ENCODE measurements at places on chromosomes 2 and 18.

- no peak for DNase-seq
Observed at GRCh38 chr2:239940861-239941570, 84.1 kb downstream of the NDUFA10 start.

DNA sequence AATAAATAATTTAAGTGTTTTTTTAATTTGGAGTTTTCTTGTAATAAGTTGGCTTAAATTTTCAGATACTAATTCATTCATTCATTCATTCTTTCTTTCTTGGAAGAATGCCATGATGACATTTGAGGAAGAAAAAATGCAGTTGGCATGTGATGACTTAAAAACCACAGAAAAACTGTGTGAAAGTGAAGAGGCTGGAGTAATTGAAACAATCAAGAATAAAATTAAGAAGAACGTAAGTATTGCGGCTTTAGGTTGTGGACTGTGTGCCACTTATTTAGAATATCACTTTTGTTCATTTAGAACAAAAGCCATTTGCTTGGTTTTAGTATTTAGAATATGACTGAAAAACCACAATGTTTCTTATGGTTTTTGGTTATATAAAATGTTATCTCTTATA, 51.4 kb downstream of the TTC39C start:
- no peak for DNase-seq

DNA sequence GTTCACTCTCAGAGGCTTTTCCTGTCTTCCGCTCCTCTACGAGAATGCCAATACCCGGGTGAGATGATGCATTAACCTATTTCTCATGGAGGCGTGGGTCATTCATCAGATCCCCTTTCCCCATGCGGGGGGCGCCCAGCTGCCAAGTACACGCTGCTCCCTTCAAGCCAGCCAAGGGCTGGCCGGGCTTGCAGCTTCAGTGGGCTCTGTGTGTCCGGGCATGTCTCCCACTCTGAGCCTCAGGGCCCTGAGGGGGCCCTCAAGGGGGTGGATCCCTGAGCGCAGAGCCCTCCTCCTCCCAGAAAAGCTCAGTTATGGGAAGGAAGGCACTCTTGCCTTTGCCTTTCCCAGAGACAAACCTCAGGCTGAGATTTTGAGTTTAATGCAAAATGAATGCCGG, 431.8 kb upstream of the MYT1L start:
- no peak for DNase-seq

DNA sequence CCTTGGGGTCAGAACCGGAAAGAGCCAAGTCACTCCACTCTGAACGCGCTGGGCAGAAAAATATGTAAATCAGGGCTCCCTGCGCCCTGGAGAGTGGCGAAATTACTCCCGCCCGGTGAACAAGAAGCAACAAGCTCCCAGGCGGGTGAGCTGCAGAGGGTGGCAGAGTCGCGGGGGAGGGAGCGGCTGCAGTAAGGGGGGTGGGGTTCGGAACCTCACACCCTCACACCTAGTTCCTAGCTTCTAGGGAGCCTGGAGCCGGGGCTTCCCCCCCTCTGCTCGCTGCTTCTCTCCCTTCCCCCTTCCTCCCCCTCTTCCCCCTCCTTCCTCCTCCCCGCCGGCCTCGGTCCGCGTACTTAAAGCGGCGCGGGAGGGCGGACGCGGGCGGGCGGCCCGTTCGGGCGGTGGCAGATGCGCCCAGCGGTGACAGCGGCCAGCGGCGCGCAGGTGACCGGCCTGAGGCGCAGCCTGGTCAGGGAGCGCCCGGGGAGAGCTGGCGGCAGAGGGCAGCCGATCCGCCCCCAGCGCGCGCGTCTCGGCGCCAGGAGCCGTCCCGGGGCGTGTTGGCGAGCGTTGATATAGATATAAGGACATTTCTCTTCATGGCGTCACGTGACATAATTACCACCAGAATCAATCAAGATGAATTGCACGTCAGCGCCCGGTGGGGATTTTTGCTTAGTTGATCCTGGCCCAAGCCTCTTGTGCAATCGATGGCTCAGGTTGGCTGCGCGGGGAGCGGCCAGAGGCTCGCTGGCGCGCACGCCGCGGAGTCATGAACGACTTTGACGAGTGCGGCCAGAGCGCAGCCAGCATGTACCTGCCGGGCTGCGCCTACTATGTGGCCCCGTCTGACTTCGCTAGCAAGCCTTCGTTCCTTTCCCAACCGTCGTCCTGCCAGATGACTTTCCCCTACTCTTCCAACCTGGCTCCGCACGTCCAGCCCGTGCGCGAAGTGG, at the start of gene HOXD11:
Gene HOXD11 (plus strand): TSS at position 700 of the 959 bp plus-strand sequence. CDS start 76 bp downstream, at position 776.
- DNase-seq = no peak

DNA sequence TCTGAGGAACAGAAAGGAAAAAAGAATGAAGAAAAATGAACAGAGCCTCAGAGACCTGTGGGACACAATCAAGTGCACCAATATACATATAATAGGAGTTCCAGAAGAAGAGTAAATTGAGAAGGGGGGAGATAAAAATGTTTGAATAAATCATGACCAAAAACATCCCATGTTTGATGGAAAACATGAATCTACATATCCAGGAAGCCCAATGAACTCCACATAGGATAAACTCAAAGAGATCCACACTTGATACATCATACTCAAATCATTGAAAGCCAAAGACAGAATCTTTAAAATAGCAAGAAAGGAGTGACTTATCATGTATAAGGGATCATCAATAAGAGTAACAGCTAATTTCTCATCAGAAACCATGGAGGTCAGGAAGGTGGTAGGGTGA, 80.0 kb downstream of the COA5 start:
- DNase-seq = no peak

DNA sequence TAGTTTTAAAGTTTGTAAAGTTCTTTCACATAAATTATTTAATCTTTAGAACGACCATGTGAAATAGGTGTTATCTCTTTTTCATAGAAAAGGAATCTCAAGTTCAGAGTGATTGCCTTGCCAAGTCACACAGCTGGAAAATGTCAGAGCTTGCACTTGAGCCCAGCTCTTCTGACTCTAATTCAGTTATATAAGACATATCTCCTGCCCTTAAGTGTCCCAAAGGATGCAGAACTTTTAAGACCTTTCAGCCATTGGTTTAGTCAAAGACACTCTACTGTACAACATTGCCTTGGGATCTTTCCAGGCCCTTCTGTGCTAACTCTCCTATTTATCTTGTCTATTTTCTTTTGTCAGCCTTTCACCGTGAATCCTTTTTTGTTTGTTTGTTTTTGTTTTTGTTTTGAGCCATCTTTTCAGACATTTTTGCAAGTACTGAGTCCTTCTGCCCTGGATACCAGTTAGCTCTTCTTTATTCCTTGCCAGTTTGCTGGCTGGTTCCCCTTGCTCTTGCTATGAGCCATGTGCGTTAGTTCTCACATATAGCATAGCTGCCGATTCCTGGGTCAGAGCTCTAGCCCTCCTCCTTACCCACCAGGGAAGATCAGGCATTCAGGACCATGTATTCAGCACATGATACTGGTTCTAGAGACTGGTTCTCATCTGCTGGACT, 160.0 kb upstream of the MYO3B start:
- DNase-seq = no peak

- no peak for DNase-seq
Observed at GRCh38 chr18:23668731-23669130, 6.0 kb upstream of the ANKRD29 start.

DNA sequence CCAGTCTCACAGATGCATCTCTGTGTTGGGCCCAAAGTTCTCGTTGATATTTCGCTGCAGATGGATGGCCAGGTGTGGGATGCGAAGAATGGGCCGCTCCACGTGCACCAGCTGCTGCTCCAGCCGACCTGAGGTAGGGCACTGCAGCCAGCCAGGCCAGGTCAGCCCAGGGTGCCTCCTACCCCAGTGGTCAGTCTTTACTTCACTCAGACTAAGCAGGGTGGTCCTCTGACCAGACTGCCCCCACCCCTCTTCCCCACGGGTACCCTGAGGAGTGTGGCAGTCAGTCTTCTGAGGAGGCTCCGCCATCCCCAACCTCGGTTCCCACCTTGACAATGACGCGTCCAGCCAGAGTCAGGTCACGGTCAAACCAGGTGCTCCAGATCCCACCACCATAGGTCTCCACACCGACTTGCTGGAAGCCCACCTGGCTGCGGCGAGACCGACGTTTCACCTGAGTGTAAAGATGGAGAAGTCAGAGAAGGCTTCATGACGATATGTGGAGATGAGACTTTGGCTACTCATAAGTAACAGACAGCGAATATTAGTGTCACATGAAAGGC, 1.7 kb downstream of the DNPEP start:
- DNase-seq = no peak

- no peak for DNase-seq
Observed at GRCh38 chr2:113910110-113910717, 20.3 kb downstream of the ACTR3 start.

DNA sequence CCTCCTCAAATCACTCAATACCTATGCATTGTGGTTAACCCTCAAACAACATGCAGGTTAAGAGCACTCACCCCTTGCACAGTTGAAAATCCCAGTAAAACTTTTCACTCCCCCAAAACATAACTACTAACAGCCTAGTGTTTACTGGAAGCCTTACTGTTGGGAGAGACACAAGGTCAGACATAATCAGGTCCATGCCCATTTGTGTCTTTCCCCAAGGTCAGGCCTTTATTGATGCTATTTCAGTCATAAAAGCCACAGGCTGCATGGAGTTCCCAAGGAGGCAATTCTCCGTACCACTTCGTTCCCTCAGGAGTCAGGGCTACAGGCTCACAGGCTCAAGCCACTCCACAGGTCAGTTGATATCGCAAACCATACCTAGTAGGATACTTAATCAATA, 180.2 kb downstream of the NCK2 start:
- no peak for DNase-seq

DNA sequence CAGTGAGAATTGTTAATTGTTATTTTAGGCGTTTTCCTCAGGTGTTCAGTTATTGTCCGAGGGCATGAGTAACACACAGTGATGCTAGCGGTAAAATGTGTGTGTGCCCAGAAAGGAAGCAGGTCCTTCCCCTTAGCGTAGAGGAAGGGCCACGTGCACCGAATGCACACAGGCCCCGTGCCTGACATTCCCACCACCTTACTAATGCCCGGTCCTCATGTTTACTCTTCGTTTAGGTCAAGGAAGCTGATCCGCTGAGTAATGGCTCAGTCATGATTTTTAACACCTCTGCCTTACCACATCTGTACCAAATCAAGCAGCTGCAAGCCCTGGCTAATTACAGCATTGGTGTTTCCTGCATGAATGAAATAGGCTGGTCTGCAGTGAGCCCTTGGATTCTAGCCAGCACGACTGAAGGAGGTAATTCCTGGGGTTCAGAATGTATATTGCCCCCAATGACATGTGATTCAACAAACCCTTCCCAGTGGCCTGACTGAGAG, 76.7 kb downstream of the MERTK start:
- no peak for DNase-seq

GRCh38 chr2:168559187-168559586, 103.1 kb downstream of the CERS6 start:
- DNase-seq = no peak

DNA sequence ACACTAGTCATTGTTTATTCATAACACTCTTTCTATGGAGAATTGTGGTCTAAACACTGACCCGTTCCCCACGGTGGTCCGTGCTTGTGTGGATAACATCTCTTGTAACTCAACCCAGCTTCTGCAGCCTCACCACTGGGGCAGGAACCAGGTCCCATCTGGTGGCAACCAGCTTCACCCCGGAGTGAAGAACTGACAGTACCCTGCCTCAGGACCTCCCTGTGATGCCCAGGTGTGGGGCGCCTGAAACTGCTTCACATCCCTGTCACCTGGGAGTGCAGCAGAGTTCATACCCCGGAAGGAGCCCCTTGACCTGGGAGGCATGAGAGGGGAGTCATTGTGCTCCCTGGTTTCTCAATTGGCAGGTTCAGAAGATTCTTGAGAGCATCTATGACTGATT, 81.1 kb downstream of the LONRF2 start:
- DNase-seq = no peak

GRCh38 chr2:41966920-41967319, 80.9 kb upstream of the PKDCC start:
- no peak for DNase-seq

DNA sequence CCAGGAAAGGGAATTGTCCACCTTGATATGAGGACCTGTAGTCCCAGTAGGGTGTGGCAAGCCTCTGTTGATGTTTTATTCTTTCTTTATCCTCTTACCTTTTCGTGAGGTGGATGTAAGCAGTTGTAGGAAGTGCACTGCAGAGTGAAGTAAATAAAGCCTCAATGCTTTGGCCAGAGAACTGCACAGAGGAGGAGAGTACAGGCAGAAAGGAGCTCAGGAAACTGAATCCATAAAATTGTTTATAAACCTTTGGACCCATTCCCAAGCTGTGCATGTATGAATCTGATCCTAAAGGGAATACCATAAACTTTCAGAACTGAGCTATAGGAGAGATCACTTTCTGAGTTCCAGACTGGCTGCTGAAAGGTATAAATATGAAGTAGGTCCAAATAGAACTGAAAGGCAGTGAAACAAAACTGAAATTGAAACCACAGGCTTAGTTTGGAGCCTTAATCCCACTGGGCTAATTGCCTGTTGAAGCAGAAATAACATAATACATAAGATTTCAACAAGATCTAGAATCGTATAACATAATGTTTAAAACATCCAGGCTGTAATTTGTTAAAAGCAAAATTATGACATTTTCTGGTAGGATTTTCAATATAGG, 17.9 kb upstream of the SLC9A4 start:
- DNase-seq = no peak

- no peak for DNase-seq
Observed at GRCh38 chr2:147356157-147356556, 488.7 kb upstream of the ACVR2A start.

- no peak for DNase-seq
Observed at GRCh38 chr2:98833172-98833916, 102.4 kb upstream of the MGAT4A start.

DNA sequence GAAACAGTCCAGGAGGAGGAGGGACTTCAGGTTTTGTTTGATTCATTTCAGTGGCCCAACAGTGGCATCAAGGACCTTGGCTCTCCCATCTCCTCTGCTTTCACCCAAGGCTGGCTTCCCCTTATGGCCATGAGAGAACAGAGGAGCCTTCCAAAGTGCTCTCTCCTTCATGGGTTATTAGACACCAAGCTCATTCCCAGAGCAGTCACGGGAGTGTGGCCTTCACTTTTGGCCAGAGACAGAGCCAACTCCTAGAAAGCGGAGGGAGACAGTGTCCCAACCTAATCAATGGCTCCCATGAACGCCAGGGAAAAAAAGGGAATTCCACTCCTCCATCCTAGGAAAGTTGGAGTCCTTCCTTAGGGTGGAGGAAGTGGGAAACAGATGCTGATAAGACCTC, 871 bp upstream of the DUSP28 start:
- no peak for DNase-seq

DNA sequence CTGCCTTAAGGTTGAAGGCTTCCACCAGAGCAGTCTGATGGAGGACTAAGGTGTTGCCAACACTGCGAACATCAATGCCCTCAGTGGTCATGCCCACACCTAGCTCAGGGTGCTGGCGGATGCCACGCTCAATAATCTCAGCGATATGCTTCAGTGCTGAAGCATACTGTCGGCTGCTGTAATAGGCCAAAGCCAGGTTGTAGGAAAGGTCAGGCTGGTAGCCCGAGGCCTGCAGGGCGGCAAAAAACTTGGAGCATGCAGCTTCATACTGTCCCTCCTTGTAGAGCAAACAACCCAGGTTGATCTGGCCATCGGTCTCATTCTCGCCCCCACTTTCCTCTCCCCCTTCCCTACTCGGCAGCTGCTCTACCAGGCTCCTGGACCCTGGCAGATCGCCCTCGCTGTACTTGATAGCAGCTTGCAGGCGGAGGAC, 159.4 kb downstream of the AGPS start:
- peak; percentile 44 for DNase-seq
